ENCODE measurements at places on chromosomes 1 and 21.

DNA sequence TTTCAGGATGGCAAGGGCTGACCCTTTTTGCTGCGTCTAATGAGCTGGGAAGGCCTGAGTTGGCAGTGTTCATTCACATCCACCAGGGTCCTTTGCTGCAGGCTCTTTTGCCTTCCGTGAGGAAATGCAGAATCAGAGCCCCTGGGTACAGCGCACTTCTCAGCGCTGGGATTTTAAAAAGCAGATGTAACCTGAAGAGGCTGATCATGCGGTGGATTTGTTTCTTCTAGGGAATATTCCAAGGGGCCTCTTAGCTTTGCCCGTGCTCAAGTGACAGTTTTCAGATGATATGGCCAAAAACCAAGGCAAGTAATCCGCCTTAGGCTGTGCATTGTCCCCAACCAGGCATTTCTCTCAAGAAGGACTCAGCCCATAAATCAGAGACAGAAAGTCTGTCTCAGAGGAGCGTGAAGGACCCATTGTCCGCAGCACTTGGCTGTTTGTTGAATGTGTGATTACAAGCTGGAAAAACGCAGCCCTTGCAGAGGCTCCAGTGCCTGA is 237.6 kb downstream of the PTPRC start:
- DNase-seq, result no peak

DNA sequence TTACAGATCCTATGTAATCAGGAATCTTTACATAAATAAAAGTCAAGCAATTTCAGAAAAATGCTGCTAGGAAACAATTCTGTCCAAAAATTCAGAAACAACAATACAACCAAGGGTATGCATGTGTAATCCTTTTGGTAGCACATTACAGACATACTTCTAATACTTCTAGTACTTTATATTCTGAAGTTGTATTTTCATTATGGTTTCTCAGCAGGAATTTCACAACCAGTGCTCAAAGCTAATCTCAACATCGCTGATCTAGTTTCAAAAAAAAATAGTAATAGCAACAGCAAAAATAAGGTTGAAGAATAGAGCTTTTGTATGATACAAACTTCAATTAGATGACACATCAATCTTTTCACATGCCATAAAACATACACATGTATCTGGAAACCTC is 545.2 kb downstream of the LTN1 start:
- DNase-seq, result no peak

GRCh38 chr1:186310307-186310706 is 64.7 kb downstream of the TPR start:
- DNase-seq, result no peak

- no peak for DNase-seq
Observed at GRCh38 chr1:161273402-161273801, 14.9 kb downstream of the PCP4L1 start.

- DNase-seq, result no peak
Observed at GRCh38 chr1:114341299-114341698, 169.7 kb downstream of the TRIM33 start.

DNA sequence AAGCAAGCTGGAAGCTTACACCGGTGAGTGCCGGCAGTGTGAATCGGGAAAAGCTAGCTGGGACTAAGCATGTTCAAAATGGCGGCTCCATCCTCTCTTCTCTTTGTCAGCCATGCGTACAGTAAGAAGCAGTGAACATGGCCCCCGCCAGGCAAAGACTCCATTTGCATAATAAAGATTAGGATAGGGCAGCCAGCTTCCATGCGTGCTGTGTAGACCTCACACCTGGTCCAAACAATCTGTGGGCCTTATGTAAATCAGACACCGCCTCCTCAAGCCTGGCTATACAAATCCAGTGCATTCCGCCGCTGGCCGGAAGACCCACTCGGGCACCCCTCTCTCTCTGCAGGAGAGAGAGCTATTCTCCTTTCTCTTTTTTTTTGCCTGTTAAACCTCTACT is 150.3 kb downstream of the TIAM1 start:
- no peak for DNase-seq

DNA sequence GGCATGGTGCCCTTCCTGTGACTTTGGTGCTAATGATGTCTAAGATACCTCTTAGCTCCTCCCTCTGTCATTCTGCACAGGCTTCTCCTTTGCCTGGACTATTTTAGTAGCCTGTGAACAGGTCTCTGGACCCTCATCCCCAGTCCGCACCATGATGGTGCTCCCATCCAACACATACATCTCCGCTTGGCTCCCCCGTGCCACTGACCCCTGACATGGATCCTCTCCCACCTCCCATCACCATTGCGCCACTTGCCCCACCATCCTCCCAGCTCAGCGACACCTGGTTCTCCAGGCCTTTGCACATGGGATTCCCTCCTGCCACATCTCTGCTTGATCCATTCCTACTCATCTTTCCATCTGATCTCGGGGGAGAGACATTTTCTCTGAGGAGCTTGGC is 33.9 kb downstream of the RUNX3 start:
- DNase-seq, result no peak

GRCh38 chr1:28437924-28438699 is 67.7 kb upstream of the RCC1 start:
- no peak for DNase-seq

DNA sequence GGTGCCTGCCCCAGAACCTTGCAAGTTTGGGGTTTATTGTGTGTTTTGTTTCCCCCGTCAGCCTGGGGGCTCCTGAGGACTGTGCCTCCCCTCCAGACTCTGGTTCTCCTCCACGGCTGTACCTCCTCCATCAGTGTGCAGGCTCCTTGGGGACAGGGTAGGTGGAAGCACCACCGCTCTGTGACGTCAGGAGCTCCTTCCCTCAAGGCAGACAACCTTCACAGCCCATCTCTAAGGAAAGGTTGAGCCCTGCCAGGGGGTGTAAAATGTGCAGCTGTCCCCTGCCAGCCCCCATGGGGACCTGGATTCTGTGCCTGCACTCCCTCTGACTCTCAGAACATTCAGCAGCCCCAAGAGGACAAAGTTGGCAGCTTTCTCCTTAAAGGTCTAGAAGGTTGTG is 465 bp upstream of the HSPB7 start:
- no peak for DNase-seq

GRCh38 chr1:223248001-223248769 is 105.1 kb upstream of the TLR5 start:
- no peak for DNase-seq
